LNCaP clone FGC (cell line): ENCODE measurements at places on chromosomes 1 and 21.
A peak's percentile ranks its signal among the peaks of the same experiment; 100 is the strongest.

DNA sequence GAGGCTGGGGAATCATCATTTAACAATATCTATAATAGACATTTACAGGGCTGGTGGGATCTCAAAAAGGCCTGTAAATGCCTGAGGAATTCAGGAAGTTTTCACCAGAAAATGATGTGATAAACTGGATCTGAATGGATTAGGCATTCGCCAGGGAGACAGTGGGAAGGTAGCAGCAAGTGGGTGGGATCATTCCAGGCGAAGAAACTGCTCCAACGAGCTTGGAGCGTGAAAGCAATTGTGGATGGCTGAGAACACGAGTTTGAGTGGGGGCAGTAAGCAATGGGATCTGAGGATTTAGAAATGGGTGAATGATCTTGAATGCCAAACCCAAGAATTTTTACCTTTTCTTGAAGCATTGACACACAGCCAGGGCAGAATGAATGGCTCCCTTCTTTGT, 8.9 kb upstream of the NDUFS5 start:
- DNase-seq = no peak

- no peak for DNase-seq
These were observed 162.5 kb upstream of the SGIP1 start for GRCh38 chr1:66371233-66372005.

GRCh38 chr1:151144474-151145303, 1.7 kb downstream of the SEMA6C start:
- DNase-seq = no peak

- no peak for DNase-seq
These were observed 72.3 kb downstream of the TRIM11 start for GRCh38 chr1:228334226-228334935.

DNA sequence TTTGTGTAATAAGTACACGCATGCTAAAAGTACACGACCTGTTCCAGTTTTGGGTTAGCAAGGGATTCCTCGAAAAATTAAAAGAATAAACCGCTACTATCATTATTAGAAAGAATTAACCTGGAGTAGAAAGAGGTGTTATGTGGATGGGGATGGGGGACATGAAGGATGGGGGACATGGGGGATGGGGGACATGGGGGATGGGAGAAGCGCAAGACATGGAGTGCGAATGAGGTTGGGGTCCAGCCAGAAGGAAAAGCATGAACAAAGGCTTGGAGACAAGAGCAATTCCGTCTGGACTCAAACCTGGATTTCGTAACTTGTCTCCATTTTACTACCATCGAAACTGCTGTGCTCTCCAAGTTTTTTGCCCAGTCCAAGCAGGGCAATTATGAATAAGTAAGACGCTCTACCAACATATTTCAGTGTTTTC, 591 bp upstream of the KDM1A start:
- DNase-seq = no peak

DNA sequence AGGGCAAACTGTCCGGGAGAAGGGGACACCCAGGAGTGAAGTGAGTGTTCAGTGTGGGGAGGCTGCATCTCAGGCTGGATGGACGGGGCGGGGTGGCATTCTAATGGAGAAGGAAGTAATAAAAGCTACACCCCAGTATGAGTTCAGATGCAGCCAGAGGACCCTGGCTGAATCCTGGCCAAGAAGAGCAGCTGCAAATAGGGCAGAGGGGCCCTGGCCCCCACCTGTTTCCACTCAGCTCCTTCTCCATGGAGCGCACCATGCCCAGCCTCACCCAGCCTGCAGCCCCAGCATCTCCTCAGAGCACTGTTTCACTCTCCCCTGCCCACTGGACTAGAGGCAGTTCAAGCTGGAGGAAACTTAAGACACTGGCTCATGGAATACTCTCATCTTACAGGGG, 46.4 kb downstream of the KCND3 start:
- DNase-seq = no peak

- DNase-seq = no peak
These were observed 5.2 kb upstream of the KISS1 start for GRCh38 chr1:204201348-204202040.

DNA sequence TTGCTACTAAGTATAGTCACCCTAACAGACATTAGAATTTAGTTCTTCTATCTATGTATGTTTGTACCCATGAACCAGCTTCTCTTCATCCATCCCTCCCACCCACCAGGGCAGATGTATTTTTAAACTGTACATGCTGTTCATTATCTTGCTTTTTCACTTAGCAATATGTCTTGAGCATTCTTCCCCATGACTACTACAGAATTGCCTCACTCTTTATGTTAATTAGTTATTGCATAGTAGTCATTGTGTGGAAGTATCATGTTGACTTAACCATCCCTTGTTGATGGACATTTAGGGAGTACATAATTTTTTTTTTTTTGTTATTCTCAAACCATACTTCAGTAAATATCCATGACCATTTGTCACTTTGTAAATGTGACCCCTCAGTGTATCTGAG, 9.9 kb downstream of the HUNK start:
- DNase-seq = no peak

GRCh38 chr1:105686026-105686425, 1370.4 kb upstream of the PRMT6 start:
- no peak for DNase-seq

- no peak for DNase-seq
These were observed 165.7 kb upstream of the SYT6 start for GRCh38 chr1:114319418-114319817.

DNA sequence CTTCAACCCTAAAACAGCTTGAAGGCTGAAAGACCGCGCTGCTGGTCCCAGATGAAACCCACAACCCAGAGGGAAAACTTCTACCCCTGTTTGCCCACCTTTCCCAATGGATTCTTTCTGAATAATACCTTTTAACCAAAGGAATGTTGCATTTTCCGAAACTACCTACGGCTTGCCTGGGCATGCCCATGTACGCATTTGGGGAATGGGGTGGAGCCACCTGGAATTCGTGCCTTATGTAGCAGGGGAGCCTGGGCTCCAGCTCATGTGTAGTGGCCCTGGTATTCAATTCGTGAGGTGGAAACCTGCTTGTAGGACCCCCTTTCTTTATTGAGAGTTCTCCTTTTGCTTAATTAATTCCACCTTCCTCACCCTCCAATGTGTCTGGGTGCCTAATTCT, 256.6 kb upstream of the RGS18 start:
- DNase-seq = no peak

DNA sequence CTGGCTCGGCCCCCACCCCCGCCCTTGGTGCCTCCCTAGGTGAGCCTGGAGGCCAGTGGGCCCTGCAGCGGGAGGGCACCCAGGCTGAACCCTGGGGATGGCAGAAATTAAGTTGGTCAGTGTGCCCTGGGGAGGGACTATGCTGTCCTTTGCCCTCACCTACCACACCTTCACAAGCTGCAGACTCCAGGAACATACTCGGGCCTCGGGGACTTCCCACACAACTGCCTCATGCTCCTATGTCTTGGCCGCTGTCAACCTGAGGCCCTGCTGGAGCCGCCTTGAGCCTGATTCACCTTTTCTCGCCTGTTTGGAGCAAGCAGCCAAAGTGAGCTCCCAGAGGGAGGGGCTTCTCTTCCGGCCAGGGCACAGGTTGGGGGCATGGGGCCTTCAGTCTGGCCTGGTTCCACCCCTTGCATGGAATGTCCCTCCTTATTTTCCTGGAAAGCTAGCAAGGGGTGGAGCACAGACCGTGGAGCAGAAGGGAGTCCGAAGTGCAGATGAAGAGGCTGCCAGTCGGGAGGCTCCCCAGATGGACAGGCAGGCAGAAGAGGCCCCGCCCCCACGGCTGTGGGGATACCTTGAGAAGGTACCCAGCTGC, 24.7 kb downstream of the KNCN start:
- DNase-seq = no peak

DNA sequence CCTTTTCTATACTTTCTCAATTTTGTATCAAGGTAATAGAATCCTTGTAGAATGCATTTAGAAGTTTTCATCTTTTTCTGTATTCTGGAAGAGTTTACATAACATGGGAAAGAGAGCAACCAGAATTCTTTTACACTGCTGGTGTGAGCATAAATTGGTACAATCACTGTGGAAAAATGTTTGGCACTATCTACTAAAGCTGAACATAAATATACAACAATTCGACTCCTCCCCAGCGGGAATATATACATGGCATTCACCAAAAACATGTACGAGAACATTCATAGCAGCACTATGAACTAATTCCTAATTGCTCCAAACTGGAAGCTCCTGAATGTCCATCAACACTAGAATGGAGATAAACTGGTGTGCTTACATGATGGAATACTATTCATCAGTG, 1.8 kb upstream of the ACBD6 start:
- DNase-seq = no peak

- no peak for DNase-seq
These were observed 36.1 kb upstream of the KHDRBS1 start for GRCh38 chr1:31977385-31978131.

DNA sequence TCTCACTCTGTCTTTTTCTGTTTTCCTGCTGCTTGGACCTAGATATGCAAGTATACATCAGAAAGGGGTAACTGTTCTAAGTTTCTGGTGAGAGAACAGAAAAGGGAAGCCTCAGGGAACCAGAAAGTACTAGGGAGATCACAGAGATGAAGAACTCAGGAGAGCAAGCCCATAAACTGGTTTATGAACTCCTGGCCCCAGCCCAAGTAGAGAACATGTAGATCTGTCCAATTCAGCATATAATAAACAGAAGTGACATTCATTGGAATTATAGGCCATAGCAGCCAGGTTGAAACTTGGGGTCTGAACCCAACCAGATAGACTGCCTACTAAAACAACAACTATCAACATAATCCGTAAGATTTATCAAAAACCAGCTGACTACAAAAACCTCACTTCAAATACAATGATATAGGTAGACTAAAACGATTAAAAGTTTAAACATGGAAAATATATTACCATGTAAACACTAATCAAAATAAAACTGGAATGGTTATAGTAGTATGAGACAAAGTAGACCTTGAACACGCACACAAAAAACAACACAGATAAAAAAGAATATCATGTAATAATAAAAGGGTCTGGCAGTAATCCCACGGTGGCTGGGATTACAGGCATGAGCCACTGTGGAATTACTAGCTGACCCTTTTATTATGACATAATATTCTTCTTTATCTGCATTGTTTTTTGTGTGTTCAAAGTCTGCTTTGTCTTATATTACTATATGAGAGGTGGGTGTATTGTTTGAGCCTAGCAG, 65.0 kb downstream of the ZSWIM5 start:
- DNase-seq = peak; percentile 72

DNA sequence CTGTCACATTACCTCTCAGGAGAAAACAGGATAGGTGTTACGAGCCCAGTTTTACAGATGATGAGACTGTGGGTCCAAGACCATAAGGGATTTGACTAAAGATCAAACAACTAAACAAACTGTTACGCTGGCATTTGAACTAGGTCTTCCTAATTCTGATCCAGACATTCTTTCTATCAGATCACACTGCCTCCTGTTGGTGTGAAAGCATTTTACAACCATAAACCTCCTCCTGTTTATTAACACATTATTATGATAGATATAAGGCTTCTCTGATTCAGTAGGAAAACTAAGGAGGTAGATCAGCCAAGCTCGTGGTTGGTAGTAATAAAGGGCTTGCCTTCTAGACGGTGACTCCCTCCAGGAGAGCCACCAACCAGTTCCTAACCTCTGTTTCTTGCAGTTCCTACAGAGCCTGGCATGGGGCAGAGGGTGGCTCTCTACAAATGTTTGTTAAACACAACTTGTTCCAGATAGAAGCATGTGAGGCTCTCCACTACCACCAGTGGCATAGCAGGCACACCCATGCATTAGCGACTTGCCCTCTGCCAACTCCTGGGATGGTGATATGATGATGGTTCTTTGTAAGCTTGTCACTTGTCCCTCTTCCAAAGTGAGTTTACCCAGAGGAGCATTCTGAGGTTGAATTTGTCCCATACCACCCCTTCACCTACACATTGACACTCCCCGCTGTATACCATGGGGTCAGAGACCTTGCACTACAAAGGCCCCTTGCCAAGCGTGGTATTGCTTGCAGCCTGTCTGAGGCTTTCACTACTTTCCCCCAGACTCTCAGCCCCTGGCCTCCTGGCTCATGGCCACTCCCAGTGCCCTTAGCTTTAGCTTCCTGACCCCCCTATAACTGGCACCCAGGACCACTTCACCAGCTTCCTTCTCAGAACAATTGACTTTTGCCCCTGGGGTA, 96.4 kb upstream of the HOOK1 start:
- DNase-seq = no peak

DNA sequence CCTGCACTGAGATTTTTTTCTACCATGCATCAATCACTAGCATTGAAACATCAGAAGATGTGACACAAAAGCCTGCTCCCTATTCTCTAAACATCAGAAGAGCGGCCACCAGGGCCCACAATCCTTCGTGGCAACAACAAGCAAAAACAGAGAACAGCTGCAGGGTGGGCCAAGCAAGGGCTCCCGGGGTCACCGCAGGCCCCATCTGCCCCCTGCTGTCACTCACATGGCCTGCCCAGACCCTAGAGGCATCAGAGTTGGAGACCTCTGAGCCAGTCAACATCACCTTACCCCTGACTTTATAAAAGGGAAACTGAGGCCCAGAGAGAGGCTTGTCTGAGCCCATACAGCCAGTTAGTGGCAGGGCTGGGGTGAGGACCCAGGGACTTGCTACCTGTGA, 1.8 kb downstream of the LAPTM5 start:
- DNase-seq = no peak

DNA sequence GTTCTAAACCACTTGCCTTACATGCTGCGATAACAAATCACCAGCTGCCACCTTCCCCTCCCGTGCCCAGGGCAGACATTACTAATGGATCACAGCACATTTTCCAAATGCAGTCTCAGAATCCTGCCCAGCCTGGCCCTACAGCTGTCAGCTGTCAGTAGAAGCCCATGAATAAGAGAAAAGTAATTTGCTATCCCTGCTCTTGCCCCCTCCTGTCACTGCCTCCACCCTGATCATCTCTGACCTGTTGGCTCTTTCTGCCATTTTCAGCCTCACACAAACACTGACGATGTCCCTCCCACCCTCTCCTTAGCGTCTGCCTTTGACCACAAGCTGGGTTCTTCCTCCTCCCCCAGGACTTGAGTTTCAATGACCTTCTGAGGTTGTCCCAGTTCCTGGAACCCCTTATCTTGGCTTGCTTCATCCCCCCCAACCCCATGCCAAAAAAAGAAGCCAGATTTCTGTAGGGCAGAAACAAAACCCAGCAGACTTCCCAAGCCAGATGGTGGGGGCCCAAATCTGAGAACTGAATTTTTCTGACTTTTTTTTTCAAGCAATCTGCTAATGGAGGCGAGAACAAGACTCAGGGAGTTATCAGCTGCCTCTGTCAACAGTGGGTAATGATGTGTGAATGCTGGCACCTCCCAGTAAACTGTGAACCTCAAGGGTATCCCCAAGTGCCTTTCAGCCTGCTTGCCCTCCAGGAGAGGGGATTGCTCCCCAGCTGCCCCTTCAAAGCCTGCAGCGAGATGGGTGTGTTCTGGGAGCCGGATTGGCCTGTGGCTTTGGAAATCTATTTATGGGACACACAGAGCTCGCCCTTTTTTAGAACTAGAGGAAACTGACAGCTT, 216.5 kb upstream of the VAMP3 start:
- DNase-seq = no peak

GRCh38 chr1:236016782-236017400, 48.0 kb downstream of the NID1 start:
- no peak for DNase-seq

- no peak for DNase-seq
These were observed 407.0 kb downstream of the NPHP4 start for GRCh38 chr1:5585256-5585655.

- no peak for DNase-seq
These were observed 14.7 kb upstream of the POFUT2 start for GRCh38 chr21:45302082-45303061.

GRCh38 chr1:156912310-156912709, 8.1 kb upstream of the LRRC71 start:
- no peak for DNase-seq
